Activated T-cell treated with anti-CD3 and anti-CD28 coated beads for 24 hours (primary cell): ENCODE measurements at places on chromosomes 4 and X.

GRCh38 chr4:154961263-154961662 lies 180.2 kb downstream of the RBM46 start:
- DNase-seq: no peak

GRCh38 chrX:19334945-19335626 lies 8.6 kb upstream of the PDHA1 start:
- DNase-seq: no peak

GRCh38 chrX:100358766-100359165 lies 51.3 kb downstream of the PCDH19 start:
- DNase-seq: no peak

GRCh38 chr4:117225471-117225870 lies 140.1 kb upstream of the TRAM1L1 start:
- no peak for DNase-seq

GRCh38 chr4:78971326-78971725 lies 32.1 kb upstream of the PAQR3 start:
- DNase-seq: no peak
